ENCODE measurements at places on chromosomes 4 and X.

DNA sequence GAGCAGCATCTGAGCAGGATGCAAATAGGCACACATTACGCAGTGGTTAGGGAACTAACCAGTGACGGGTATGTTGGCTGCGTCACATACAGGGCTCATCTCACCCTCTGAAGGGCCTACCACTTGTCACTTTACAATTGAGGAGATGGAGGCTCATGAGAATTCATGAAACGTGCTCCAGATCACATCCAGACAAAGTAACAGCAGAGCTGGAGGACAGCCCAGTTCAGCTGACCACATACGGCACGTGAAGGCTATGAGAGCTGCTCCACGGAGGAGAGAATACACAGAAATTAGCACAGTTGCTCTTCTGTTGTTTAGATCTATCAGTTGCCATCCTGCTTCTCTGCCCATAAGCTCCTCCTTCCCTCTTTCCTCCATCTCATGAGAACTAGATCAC, 78.4 kb downstream of the FAM9B start:
- no peak for DNase-seq

DNA sequence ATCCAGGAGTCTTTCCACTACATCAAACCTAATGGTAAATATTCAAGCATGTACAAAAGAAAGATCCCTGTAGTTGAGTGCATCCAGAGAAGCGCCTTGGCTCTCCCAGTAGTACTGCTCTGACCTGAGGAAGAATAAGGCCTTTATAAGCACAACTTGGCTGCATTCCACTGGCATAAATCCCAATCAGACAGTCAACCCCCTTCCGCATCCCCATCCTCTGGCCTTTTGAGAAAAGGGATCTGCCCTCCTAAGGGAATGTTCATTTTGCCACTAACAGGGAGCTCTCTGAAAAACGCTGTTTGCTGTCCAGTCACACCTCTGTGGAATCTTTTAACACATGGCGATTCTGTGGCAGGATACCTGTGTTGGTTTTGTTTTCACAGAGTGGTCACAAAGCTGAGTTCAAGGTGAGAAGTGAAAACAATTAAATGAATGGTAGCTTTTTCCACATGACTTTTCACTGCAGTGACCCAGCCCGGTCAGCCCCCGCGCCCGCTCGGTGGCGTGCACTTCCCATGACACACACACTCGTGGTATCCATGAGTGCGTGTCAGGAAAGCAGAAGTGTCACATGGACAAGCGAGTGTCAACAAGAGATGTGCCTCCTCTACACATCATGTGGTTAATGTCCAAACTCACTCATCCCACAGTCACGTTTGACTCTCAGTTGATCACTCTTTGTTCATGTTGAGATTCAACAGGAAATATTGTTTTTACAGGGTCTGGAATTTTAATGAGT, 112.2 kb upstream of the ENPP6 start:
- DNase-seq: no peak

DNA sequence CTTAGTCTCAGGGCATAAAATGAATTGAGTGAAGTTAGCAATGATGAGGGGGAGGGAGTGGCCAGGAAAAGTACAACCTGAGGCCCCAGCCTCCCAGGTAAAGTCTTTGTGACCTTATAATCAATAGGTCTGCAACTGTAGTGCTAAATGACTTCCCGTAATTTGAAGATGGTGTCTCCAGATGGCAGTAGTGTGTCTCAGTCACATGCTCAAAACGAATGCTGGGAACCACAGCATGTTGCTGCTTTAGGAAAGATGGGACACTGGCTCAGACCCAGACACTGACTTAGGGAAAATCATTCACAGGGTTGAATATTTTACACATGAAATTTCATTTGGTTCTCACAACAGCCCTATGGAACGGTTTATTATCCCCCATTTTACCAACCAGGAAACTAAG, 10.3 kb downstream of the SRPX2 start:
- DNase-seq: no peak

- DNase-seq: no peak
Observed at GRCh38 chr4:145954924-145955339, 16.3 kb upstream of the ZNF827 start.

DNA sequence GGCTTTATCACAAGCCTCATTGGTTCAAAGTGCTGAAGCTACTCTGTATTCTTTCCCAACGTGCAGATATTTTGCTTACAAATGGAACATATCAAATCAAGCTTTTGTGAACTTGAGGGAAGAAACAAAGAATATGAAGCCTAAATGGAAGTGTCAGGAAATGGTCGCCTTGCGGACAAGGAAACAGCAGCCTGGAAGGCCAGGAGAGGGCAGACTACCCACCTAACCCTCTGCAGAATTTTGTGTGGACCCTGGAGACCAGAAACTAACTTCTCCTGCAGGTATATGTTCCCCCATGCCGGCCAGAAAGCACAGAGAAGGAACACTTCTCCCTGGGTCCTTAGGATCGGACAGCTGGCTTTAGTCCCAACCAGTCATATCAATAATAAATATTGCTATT, 1425.8 kb downstream of the PCDH7 start:
- no peak for DNase-seq

- DNase-seq: no peak
Observed at GRCh38 chrX:153491351-153491914, 3.3 kb upstream of the BGN start.

GRCh38 chrX:151000861-151001331, 17.8 kb downstream of the HMGB3 start:
- DNase-seq: no peak

- DNase-seq: no peak
Observed at GRCh38 chr4:154779362-154779947, 1.6 kb upstream of the RBM46 start.

DNA sequence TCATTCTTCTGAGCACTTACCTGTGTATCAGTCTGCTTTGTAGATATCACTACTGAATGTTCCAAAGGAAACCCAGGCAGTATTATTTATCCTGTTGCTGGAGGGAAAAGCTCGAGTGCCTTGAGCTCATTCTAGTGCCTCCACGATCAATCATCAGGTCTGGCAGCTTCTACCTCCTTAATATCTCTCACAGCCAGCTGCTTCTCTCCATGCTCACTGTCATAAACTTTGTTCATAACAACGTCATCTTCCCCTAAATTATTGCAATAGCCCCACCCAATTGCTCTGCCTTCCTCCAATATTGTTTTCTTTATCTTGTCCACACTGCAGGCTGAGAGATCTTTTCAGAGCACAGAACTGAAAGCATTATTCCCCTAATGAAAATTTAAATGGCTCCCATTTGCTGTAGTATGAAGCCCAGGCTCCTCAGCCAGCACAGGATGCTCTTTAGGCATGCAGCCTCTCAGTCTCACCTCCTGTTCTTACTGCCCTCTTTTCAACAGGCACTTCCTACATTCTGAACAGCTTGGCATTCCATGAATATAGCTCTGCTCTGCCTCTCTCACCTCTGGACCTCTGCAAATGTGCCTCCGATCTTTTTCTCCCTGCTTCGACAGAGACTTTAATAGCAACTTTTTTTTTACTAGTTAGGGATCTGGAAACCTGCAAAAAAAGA, 504.2 kb upstream of the IGFBP7 start:
- no peak for DNase-seq
